Stimulated activated CD8-positive, alpha-beta memory T cell treated with anti-CD3 and anti-CD28 coated beads, Interleukin-7, amount 100 ng/mL, for 1 hour (primary cell): ENCODE measurements at places on chromosomes 2 and 18.

- DNase-seq: no peak
Observed at GRCh38 chr2:10075571-10076209, 4.5 kb downstream of the CYS1 start.

DNA sequence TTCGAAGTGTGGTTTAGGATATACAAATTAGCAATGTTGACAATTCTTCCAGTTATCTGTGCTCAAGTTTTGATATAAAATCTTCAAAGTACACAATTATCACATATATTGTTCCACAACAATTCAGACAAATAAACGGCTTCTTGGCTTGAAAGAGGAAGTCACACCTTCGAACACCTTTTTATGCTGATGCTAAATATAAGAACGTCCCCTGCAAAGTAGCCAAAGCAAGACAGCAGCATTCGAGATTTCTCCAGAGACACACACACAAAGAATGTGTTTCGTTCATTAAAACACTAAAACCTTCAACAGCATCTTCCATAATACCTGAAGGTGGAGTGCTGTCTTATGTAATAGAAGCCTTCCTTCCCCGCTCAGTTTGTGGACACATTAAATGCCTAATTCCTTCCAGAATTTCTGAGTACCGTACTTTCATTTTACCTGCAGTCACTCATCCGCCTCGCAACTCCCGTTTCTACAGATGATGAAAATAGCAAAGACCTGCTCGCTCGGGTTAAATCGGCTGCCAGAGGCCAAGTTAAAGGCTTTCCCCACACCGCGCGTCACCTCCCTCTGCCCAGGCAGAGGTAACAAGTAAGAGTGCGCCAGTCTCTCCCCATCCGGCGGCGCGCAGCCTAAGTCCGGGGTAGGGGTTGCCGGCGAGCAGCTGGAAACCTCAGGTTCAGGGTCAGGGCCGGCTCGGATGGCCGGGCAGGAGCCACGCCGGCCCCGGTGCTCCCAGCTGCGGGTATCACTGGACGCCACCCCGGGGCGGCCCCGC, 847 bp downstream of the SERPINE2 start:
- DNase-seq: no peak

- no peak for DNase-seq
Observed at GRCh38 chr2:28697602-28698149, 54.0 kb upstream of the PPP1CB start.

DNA sequence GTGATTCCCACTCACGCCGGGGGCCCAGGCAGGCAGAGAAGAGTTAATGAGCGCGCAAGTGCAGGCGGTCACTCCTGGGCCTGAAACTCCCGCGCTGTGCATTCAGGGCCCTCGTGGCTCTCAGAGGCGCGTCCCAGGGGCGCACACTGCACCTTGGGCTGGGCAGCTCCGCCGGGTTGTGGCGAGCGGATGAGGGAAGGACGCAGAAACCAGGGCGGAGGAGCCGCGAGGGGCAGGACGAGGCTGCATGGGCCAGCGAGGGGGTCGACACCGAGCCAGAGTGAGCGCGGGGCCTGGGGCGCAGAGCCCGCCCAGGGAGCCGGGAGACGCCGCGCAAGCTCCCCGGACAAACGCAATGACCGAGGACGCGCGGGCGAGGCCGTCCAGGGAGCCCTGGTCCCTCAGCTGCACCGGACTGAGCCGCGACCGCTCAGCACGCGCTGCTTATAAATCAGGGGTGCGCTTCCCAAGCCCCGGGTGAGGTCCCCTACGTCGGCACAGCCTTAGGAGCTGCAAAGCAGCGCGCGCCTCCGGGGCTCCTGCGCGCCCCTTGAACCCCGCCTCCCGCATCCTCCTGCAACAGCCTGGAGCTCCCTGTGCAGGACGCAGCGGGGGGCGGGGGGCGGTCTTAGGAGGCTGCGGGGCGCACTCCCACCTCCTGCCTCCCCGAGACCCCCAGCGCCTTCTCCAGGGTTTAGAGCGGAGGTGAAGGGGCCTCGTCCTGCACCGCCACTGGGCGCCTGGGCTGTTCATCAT, 180.2 kb upstream of the ALKAL2 start:
- DNase-seq: no peak

GRCh38 chr2:191618046-191618780, 59.7 kb upstream of the NABP1 start:
- no peak for DNase-seq

- no peak for DNase-seq
Observed at GRCh38 chr18:79902075-79902474, 49.4 kb downstream of the SLC66A2 start.

- no peak for DNase-seq
Observed at GRCh38 chr2:75367401-75367800, 168.1 kb upstream of the TACR1 start.

DNA sequence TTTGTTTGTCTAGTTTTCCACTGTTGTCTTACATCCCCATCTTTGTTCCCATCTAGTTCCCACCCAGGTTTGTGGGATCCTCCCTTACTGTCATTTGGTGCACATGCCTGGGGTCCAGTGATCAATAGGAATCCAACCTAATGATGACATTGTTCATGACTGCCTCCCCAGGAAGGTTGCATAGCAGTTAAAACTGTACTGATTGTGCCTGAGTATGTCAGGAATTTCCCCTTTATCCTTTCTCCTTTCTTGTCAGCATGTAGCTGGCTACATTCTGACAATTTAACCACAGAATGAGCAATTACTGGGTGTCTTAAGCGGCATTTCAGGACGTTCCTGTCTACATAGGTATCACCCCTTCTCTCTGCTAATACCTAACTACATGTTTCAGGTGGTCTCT, 653.0 kb downstream of the CNTNAP5 start:
- DNase-seq: no peak

DNA sequence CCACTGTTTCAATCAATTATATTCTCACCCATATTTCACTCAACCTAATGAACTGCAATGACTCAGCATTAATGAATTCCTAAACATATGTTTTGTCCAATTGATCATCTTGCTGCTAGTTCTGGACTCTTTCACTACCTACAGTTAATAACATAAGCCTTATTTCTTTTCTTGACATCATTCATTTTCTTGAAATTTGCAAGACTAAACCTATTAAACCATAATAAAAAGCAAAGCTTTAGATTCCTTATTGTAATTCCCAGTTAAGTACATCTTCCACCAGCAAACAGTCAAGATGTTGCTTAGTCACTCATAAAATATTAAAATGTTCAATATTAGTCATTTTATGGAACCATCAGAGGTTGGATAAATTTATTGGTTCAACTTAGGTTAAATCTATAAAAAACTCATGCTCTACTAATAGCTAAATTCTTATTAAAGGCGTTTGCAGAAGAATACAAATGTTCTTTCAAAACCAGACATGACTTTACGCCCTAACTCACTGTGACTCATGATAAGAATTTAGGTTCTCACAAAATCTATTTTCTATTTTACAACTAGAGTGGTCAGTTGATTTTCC, 599.4 kb downstream of the RNF144A start:
- DNase-seq: no peak

- DNase-seq: no peak
Observed at GRCh38 chr2:39164089-39164488, 43.2 kb upstream of the SOS1 start.

DNA sequence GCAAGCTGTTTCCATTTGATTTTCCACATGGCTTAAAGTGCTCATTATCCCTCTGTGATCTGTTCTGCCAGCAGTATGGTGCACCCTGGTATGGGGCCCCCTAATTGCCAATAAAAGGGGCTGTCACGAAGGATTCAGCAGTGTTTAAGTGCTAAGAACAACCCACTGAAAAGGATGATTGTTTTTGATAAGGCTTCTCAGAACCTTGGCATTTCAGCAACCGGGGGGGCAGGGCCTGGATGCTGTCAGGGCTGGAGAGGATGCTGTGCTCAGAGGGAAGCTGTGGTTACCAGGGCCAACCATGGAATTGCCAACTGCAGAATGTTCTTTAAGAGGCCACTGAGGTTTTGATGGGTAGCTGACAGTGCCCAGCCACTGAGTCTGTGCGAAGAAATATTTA, 117.8 kb downstream of the CTIF start:
- DNase-seq: no peak

GRCh38 chr18:70004696-70005095, 57.0 kb upstream of the CD226 start:
- DNase-seq: no peak

GRCh38 chr2:241837197-241837965, 21.3 kb downstream of the PDCD1 start:
- DNase-seq: no peak

- DNase-seq: no peak
Observed at GRCh38 chr2:44142306-44142705, 26.4 kb upstream of the PPM1B start.

- no peak for DNase-seq
Observed at GRCh38 chr2:15271941-15272542, 289.1 kb downstream of the NBAS start.

GRCh38 chr2:200172944-200173581, 133.4 kb upstream of the SPATS2L start:
- DNase-seq: no peak

DNA sequence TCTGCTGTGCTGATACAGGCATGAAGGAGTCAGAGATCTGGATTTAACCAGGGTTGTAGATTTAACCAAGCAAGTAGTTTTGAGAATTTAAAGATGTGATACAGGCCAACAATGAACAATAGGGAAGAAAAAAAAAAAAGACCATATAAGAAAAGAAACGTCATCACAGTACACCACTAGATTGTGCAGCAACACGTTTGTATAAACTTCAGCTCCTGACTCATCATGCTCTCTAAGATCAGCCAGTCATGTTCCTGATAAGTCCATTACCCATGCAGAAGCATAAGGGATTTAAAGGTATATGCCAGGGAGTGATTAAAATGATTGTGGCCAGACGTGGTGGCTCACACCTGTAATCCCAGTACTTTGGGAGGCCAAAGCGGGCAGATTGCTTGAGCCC, 22.3 kb upstream of the ERICH2 start:
- DNase-seq: no peak

GRCh38 chr2:33136056-33136455, 189.3 kb downstream of the LTBP1 start:
- no peak for DNase-seq

GRCh38 chr2:20304411-20304810, 46.2 kb downstream of the PUM2 start:
- no peak for DNase-seq

DNA sequence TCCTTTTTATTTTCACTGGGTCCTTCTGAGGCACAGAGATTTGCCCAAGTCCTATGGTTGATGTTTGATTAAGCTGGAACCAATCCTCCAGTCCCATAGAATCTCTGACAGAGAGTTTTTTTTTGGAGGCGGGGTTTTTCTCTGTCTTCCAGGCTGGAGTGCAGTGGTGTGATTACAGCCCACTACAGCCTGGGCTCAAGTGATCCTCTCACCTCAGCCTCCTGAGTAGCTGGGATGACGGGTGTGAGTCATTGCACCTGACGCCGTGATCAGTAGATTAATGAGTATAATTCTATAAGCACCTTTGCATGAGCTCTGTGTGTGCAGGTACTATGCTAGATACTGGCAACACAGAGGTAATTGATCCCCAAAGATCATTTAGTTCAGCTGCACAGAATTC, 15.3 kb upstream of the TRPM8 start:
- DNase-seq: no peak

DNA sequence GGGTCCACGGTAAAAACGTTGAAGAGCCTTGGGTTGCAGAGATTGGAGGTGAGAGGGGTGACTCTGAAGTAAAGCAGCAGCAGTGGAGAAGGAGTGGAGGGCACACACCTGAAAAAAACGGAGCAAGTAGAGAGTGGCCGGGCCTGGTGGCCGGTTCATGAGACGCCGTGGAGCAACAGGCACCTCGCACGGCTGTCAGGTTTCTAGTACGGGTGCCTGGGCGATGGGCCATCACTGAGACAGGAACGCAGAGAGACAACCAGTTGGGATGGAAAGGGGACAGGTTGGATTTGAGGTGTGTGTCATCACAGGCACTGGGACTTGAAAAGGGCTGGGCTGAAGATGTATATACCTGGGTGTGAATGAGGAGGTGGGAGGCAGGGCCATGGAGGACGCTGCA, 104.2 kb downstream of the MTCL1 start:
- no peak for DNase-seq

DNA sequence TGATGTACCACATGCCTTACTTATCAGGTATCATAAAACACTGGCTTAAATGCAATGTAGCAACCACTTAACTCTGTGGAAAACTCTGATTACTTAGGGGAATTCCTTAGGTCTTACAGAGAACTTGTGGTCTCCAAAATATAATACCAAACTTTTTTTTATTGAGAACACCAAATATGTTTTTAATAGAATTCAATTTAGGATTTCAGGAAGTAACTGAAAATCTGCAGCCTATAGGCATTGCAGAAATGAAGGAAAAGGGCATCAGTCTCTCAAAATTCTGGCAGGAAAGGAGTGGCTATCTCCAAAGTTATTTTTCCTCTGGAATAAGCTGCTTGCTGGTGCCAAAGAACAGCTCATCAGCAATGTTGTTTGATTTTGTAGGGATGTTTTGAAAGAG, 105.3 kb upstream of the UGP2 start:
- no peak for DNase-seq
